ENCODE measurements at places on chromosomes 7 and 10.
A peak's percentile ranks its signal among the peaks of the same experiment; 100 is the strongest.

DNA sequence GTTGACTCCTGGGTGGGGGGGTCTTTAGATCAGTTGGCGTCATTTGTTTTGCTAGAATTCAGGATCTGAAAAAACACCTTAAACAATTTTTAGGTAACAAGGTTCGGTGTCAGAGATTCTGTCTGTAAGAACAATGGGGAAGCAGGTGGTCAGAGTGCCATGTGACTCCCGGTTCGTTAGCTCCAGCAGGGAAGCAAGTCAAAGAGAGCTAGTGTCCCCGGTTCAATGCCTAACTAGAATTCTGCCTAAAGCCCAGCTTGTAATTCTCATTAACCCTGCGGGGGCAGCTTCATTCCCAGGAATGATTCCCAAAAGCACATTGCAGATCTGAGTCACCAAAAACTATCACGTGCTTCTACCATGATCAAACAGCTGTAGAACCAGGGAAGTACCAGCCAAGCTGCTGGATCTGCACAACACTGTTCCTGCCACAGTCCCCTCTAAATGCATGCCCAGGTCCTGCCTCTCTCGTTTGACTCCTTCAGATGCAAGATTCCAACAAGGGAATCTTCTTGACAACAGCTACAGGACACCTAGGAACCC is 664.3 kb upstream of the CELF2 start:
- DNase-seq: no peak

DNA sequence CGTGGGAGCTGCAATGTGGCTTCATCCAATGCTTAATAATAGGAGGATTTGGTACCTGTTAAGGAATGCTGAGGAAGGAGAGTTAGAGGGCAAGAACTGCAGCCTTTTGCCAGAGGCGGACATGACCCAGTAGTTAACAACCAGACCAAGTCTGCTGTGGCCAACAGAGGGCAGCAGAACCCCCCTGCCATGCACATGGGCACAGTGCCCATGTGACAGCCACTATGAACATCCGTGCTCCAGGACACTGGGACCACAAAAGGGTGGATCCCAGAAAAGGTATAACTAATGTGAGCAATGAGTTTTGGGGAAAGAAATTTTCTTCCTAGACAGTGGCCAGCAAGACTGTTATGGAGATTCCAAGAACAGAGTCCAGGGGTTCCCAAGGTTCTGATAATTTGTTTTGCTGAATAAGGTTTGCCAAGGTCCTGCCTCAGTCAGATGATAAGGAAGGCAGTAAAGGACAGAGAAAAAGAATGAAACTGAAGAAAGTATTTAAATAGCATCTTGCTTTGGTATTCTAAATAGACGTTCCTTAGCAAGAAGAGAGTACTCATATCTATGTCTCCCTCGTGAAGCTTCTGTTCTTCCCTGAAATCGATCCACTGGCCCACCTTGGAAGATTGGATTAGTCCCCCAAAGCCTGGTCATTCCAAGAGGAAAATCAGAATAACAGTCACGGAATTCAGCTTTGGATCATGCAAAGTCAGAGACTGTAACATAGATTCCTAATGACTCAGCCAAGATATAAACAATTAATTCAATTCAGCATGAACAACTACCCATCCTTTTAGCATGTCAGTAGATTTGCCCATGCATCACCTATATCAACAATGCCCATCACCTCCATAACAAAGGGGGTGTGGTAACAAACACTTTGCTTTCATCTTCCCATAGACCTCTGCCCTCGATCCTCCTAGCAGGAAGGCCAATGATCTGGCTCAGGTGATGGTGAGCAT is 56.0 kb downstream of the LGI1 start:
- DNase-seq: peak; percentile 17

DNA sequence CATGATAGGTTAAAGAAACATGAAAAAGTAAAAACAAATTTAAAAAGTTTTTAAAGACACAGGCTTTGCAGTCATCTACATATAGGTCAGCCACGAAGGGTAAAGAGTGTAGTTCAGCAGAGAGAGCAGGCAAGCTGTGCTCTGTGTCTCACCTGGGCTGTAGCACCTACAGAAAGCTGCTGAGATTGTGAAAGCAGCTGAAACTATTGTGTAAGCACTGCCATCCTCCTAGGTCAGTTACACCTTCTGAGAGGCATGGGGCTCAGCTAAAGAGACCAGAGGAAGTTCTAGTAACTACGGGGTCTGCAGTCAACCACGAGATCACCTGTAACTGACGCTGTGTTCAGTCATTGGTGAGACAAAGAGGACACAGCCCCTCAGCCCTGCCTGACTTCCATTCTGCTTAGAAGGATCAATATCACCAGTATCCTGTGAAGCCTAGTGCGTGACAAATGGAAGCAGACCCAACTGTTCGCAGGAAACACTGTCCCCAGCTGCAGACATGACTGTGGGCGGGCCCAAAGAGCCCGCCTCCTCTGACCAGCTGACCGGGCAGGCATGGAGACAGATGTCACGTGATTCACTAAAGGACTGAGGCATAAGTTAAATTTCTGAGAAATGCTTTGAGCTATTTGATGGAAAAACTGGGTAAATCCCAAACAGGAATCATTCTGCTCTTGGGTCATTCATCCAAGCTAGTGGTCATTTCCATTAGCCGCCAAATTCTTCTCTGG is 87.9 kb downstream of the EBF3 start:
- no peak for DNase-seq

GRCh38 chr7:100896732-100897608 is 1.3 kb upstream of the ACHE start:
- peak; percentile 75 for DNase-seq

- DNase-seq: no peak
These were observed 1.1 kb downstream of the ITGA8 start for GRCh38 chr10:15718694-15719048.

- no peak for DNase-seq
These were observed 25.9 kb downstream of the PFKFB3 start for GRCh38 chr10:6228647-6229046.

GRCh38 chr10:128588402-128588801 is 462.2 kb upstream of the MKI67 start:
- DNase-seq: no peak

DNA sequence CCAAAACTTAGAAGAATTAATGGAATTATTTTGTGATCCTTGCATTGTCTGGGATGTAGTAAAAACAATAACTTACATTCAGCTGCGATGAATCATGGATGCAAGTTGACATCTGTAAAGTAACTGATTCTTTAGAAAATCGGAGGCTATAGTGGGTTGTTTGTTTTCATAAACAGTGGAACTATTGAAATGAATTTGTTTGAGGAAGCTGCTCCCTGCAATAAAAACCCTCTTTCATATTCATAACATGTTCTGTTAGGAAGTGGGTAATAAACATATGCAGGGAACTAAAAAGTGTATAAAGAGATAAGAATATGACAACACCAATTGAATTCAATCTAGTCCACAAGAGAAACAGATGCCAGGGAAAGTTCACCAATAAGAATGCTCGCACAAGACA is 53.6 kb downstream of the AGMO start:
- no peak for DNase-seq

DNA sequence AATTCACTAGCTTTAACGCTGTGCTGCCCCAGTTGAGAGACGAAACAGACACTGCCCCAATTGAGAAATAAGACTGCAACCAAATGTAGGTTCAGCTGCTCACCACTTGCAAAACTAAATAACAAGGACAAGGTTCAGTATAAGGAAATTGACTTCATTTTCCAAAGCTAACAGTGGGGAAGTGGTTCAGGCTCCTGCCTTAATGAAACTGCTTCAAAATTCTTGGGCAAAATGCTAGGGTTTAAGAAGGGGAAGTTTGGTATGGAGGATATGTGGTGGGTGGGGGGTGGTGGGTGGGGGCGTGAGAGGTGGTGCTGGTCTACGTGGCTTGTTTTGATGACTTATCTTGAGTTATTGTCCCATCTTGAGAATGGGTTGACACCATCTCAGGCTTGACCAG is 21.8 kb downstream of the MRPL32 start:
- DNase-seq: no peak

DNA sequence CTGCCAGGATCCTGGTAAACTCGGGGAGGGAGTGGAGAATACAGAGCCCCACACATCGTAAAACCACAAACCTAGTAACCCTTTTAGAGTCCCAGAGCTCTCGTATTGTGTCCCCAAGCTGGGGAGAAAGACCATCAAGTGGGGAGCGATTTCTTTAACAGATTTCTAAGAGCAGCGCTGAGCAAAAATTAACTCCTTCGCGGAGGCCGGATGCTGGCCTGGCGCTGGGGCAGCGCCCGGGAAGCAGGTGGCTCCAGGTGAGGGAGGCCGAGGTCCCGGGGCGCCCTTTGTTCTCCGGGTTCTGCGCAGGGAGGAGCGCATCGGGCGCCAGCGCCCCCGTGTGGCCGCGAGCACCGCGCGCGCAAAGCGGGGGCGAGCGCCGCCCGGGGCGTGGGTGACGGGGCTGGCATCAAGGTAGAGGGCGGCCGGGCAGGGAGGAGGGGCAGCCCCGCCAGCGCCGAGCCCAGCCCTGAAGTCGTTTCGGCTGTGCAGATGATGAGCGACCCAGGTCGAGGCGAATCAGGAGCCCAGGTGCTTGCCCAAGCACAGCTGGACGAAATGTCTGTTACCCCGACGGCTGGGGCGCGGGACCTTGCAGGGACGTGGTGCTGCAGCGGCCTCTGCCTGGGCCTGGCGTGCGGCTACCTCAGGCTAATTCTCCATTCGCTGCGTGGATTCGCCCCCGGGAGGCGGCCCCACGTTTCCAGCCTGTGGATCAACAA is 10.4 kb upstream of the FGFR2 start:
- DNase-seq: peak; percentile 86

DNA sequence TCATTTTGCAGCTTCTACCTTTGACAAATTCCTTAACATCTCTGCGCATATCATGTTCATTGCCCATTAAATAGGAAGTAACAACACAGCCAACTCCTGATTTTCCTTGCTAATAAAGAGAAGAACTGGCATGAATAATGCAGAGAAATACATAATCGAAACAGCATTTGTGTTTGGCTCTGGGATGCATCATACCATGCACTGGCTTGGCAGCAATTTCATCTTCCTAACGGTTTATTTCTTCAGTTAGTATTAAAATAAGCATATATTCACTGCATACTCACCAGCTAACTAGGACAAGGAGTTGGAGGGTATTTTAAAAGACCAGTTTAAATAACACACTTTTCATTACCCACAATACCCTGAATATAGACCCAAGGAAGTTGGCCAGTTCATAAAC is 132.5 kb downstream of the ITGA8 start:
- DNase-seq: no peak

DNA sequence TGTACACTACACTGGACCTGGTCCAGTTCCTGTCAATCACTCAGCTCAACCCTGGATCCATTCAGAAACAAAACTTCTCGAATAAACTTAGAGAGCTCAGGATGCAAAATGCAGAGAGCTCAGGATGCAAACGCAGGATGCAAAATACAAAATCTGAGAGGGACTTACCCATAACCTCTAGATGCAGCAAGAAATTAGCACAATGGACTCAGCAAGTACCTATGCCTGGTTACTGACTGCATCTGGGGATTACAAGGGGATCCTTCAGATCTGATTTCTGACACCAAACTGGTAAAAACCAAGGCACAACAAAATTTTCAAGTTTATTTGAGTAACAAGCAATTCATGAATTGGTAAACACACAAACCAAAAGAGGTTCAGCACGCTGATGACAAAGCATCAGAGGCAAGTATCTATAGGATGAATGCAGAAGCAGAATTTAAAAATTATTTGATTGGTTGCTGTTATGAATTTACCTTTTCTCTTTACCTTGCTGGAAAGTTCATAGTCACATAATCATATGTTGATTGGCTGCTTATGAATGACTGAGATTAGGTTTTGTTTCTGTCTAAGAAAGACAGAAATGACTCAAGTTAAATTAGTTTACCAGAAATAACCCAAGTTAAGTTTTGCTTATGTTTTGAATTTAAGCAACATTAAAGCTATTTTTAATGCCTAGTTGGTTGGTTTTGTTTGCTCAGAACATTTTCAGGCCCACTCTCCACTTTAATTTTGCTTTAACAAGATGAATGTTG is 11.4 kb downstream of the GIMAP6 start:
- DNase-seq: no peak

GRCh38 chr10:124916098-124916584 is 25.8 kb upstream of the ZRANB1 start:
- no peak for DNase-seq

DNA sequence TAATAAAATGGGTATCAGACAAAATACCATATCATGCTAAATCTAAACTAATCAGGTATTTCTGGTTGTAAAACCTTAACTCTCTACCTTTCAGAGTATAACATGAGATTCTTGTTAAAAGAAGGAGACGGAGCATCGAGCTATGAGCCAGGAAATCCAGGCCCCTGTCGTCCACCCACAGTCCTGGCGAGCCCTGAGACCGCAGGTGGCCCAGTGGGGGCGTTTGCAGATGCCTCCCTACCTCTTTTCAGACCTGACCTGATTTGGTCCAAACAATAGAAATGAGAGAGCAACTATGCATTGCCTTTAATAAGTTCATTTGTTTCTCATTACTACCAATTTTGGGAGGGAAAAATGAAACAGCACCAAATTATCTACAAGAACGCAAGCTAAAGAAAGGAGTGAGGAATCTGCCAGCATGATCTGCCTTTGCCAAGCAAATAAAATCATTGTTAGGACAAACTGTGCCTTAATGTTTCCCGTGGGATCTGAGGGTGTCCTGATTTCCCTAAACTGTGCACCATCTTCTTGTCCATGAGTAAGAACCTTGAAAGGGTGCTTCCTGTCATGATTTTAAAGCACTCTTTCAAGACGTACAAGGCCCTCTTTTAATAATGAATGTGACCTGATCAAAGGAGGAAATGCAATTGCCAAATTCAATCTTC is 166.7 kb downstream of the TCERG1L start:
- no peak for DNase-seq

DNA sequence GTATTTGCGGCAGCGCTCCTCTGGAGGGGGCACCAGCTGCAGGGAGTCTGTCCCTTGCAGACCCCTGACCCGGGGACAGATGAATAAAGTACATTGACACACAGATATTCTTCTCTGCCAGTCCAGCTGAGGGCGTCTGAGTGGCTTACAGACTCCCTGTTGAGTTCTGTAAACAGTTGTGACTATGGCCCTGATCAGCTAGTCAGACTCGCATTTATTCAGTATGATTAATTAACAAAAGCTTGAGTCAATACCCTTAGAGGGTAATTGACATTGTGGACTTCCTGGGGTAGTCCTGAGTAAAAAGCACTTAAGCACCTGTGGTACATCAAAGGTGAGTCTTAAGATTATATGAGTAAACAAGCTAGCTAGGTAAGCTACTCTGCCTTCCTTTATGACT is 21.0 kb downstream of the ANKRD30A start:
- no peak for DNase-seq

DNA sequence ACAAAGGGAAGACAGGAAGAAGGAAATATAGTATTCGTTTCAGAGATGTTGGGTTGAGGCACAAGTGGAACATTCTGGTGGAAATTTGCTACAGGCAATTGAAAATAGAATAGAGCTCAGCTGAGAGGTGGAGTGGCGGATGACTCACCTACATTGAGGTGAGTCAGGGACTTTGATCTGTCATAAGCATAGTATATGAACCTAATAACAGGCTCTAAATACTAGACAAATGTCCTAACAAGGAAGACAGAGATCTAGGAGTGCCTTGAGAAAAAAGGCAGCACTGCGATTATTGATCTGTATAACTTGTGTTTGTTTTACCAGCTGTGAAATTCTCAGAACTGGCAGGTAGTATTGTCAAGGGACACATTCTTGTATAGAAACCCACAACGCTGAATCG is 907 bp upstream of the IFRD1 start:
- no peak for DNase-seq
